Left lung (tissue), 14 donors: ENCODE measurements at places on chromosomes 5 and 9. TPM values are rescaled to one million over a fixed set of nuclear protein-coding genes. Genes with fewer than 3 reads are reported as not detected.

GRCh38 chr5:149828161-149829011, 98.3 kb downstream of the PPARGC1B start:
- H3K36me3 ChIP-seq = peaks cover 13% of the 10 kb centered on the region
- peak; percentile 91 for DNase-seq
- H3K4me1 ChIP-seq = no peaks in the 10 kb centered on the region
- no peak overlapping the region for H3K27ac ChIP-seq
- H3K27me3 ChIP-seq = no peaks in the 10 kb centered on the region

DNA sequence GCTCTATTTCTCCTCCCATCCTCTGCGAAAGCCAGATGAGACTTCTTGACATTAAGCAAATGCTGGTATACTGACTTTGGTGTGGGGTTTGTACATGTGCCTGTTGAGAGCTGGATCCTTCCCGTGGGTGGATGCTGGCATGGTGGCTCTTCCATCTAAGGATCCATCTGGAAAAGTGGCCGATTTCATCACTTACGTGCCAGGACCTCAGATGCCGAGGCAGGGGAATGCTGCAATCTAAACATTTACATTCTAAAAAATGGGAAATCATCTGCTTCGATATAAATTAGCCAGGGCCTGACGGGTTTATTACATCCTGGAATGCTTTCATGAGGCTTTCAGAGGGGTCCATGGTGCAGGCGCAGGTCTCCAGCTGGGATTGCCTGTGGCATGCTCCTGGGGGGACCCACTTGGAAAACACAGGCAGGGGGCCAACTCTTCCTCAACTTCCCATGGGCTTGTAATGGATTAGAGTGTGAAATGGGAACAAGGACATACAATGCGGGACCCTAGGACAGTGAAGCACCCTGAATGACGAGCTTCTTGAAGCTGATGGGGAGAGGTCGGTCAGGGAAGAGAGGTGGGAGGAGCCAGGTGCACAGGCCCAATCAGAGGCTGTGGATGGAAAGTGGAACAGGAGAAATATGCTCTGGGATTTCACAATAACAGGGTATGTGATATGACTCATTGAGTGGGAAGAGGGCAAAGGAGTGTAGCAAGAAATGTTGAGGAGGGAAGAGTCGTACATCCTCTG, 105.5 kb upstream of the PITX1 start:
- DNase-seq = no peak
- H3K27ac ChIP-seq = no peak overlapping the region
- H3K27me3 ChIP-seq = no peaks in the 10 kb centered on the region
- H3K4me1 ChIP-seq = peaks cover 5% of the 10 kb centered on the region
- no peaks in the 10 kb centered on the region for H3K36me3 ChIP-seq
- H3K4me3 ChIP-seq = no peak overlapping the region

- H3K27me3 ChIP-seq = no peaks in the 10 kb centered on the region
- no peak for DNase-seq
- H3K4me1 ChIP-seq = no peaks in the 10 kb centered on the region
- no peaks in the 10 kb centered on the region for H3K36me3 ChIP-seq
Observed at GRCh38 chr5:167177736-167178135, 1113.7 kb upstream of the WWC1 start.

GRCh38 chr5:172336676-172337285, 53.2 kb upstream of the UBTD2 start:
- H3K4me3 ChIP-seq = no peak overlapping the region
- H3K36me3 ChIP-seq = peaks cover 73% of the 10 kb centered on the region
- H3K27ac ChIP-seq = no peak overlapping the region
- H3K4me1 ChIP-seq = no peaks in the 10 kb centered on the region
- no peak for DNase-seq

DNA sequence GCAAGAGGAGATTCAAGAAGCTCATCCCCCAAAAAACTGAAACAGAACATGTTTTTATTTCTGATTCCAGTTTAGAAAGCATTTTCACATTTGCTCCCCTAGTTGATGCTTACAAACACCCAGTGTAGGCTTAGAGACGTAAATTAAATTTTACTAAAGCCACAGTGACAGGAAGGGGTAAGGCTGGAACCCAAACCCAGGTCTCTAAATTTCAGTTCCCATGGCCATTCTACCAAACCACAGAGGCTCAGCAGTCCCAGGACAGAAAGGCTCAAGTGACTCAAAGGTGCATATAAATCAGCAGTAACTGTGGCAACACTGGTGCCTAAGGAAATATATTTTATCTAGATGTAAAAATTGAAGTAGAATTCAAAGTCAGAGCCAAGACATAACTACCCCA, 128.7 kb downstream of the CEP120 start:
- no peak overlapping the region for H3K27ac ChIP-seq
- no peaks in the 10 kb centered on the region for H3K4me1 ChIP-seq
- H3K27me3 ChIP-seq = no peaks in the 10 kb centered on the region
- no peaks in the 10 kb centered on the region for H3K36me3 ChIP-seq
- no peak for DNase-seq

- H3K36me3 ChIP-seq = no peaks in the 10 kb centered on the region
- H3K4me3 ChIP-seq = no peak overlapping the region
- DNase-seq = no peak
- no peaks in the 10 kb centered on the region for H3K4me1 ChIP-seq
- H3K27ac ChIP-seq = no peak overlapping the region
Observed at GRCh38 chr5:167571824-167572223, 719.6 kb upstream of the WWC1 start.

DNA sequence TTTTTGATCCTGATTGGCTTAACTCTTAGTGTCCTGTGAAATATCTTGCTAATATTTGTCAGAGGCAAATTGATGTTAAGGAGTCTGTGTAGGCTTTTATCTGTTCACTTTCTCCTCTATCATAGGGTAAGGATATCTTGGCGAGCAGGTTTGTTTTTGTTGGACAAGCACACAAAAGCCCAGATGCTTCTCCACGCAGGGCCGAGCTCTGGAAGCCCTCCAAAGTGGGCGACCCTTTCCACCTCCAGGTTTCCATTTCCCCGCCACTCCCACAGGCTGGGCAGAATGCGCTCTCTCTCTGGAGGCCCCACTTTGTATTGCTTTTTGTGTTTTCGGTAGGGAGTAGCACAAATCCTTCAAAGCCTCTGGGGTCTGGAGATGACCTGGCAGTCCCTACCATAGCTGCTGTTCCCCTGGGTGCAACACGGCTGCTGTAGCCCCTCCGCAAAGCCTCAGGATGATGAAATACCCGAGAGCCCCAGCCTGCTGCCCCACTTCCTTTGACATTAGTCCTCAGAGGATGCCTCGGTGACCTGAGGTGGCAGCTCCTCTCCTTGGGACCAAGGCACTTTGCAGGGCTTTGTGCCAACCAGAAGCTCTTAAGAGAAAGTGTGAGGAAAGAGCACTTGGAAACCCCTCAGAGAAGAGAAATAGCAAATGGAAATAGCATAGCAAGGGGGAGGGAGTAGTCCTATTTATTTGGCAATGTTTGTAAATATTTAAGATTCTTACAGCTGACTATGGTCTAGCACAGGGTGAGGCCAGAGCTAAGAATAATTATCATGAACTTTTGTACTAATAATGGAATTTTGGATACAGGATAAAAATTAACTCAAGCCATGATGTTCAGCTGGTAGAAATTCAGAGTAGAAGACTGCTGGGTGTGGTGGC, 122.8 kb downstream of the ARHGEF28 start:
- no peak overlapping the region for H3K27ac ChIP-seq
- DNase-seq = peak; percentile 46
- no peaks in the 10 kb centered on the region for H3K27me3 ChIP-seq

GRCh38 chr5:107104040-107104995, 566.4 kb downstream of the EFNA5 start:
- no peaks in the 10 kb centered on the region for H3K27me3 ChIP-seq
- no peak for DNase-seq
- no peak overlapping the region for H3K4me3 ChIP-seq
- H3K27ac ChIP-seq = no peak overlapping the region
- H3K36me3 ChIP-seq = no peaks in the 10 kb centered on the region

DNA sequence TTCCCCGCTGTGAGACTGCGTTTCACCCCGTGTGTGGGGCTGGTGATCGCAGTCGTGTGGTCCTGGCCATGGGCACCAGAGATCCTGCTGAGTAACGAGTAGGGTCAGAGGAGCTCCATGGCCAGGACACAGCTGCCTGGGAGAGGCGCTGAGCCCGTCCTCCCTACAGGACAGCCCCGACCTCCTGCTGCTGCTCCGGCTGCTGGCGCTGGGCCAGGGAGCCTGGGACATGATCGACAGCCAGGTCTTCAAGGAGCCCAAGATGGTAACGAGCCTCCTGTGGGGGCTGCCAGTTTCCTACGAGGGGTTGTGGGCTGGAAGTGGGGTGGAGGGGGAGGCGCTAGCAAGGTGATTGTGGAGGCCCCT, 11.0 kb downstream of the NELFB start:
- no peak for DNase-seq
- H3K27ac ChIP-seq = no peak overlapping the region
- no peak overlapping the region for H3K4me3 ChIP-seq
- H3K27me3 ChIP-seq = no peaks in the 10 kb centered on the region
- H3K36me3 ChIP-seq = no peaks in the 10 kb centered on the region

DNA sequence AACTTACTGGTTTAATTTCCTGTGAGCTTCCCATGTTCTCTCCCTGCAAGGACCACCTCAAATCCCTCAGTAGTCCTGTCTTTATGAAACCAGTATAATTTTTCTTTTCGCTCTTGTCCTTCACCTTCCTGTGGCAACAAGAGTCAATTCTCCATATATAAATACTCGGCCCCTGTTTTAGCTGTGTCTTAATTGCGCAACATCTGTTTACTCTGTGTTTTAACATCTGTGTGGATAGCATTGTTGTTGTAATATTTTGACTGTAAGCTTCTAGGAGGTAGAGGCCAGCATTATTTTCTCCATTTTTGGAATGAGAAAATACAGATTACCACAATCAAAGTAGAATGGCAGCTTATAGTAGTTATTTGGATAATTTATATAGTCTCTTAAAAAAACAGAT, 30.2 kb upstream of the CDKN2B start:
- H3K27me3 ChIP-seq = no peaks in the 10 kb centered on the region
- H3K4me1 ChIP-seq = peaks cover 27% of the 10 kb centered on the region
- no peak overlapping the region for H3K4me3 ChIP-seq
- no peak for DNase-seq

- H3K27me3 ChIP-seq = no peaks in the 10 kb centered on the region
- H3K27ac ChIP-seq = peak overlapping the region; percentile 19
- DNase-seq = no peak
- no peaks in the 10 kb centered on the region for H3K36me3 ChIP-seq
- H3K4me3 ChIP-seq = no peak overlapping the region
- H3K4me1 ChIP-seq = no peaks in the 10 kb centered on the region
Observed at GRCh38 chr9:75432888-75433287, 344.6 kb downstream of the OSTF1 start.

ZFP2 gene
- total RNA-seq = 1.8 TPM

BRD9 gene
- 37.9 TPM for total RNA-seq

SLC25A46 gene
- total RNA-seq = 41.3 TPM

CLK4 gene
- 26.8 TPM for total RNA-seq

ENHO gene
- total RNA-seq = 0.26 TPM

FCHO2 gene
- 71.1 TPM for total RNA-seq
